ENCODE measurements at places on chromosomes 11 and 22.

DNA sequence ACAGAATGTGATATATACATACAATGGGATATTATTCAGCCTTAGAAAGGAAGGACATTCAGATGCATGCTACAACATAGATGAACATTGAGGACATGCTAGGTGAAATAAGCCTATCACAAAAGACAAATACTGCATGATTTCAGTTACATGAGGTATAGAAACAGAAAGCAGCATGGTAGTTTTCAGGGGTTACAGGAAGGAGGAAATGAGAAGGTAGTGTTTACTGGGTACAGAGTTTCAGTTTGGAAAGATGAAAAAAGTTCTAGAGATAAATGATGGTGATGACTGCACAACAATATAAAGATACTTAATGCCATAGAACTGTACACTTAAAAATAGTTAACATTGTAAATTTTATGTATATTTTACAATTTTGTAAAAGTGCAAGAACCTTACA lies 266.7 kb upstream of the C11orf87 start:
- no peak for DNase-seq

- no peak for DNase-seq
These were observed 11.9 kb upstream of the TESMIN start for GRCh38 chr11:68763181-68763721.

GRCh38 chr11:85672105-85672902 lies 7.4 kb upstream of the CREBZF start:
- no peak for DNase-seq

GRCh38 chr11:122659676-122660554 lies 4.4 kb downstream of the UBASH3B start:
- no peak for DNase-seq

- DNase-seq: no peak
These were observed 16.8 kb downstream of the TPST2 start for GRCh38 chr22:26573026-26573662.

DNA sequence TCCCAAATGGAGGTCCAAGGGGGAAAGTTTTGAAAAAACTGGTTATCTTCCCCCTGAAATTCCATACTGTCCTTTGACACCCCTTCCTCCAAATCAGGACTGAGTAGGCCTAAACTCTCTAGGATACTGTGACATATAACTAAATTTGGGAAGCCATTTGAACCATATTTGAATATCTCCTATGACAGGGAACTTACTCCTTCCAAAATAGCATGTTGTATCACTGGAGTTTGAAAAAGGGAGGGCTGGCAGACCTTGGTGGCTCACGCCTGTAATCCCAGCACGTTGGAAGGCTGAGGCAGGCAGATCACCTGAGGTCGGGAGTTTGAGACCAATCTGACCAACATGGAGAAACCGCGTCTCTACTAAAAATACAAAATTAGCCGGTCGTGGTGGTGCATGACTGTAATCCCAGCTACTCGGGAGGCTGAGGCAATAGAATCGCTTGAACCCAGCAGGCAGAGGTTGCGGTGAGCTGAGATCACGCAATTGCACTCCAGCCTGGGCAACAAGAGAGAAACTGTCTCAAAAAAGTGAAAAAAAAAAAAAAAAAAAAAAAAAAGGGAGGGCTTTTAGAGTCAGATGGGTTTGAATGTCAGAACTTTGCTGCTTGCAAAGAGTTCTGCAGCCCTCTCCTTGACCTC lies 42.4 kb downstream of the PIK3C2A start:
- no peak for DNase-seq

DNA sequence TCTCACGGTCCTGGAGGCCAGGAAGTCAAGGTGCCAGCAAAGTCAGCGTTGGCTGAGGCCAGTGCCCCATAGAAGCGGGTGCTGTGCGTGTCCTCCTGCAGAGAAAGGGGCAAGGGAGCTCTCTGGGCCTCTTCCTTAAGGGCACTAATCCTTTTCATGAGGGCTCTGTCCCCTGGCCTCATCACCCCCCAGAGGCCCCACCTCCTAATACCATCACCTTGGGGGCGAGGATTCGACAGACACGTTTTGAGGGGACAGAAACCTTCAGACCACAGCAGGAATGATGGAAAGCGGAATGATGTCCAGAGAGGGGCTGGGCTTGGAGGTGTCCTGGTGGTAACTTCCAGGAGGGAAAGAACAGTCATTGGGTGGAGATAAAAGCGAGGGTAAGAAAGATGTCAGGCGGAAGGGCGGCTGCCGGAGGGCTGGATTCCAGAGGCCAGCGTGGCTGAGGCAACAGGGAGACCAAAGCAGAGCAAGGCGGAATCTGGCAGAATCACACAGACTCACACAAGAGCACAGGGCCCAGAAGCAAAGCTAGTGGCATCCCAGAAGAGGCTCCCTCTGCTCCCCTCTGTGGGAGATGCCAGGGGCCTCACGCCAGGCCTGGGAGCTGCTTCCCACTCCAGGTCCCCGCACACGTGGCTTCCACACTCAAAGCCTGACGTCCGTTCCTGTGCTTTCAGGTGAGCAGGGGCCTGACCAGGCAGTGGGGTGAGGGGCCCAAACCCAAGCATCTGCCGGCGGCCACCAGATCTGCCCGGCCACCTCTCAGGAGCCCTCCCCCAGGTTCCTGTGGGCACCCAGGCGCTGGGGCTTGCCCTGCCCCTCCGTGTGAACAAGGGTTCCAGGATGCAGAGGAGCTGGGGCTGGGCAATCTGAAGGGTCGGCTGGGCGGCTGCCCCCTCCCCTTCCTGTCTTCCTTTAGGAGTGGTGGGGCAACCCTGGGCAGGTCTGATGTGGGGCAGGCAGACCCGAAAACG lies 784.5 kb downstream of the BRD1 start:
- DNase-seq: no peak

GRCh38 chr22:27452922-27453321 lies 348.6 kb downstream of the MN1 start:
- no peak for DNase-seq

GRCh38 chr22:48665311-48665995 lies 1162.2 kb downstream of the BRD1 start:
- DNase-seq: no peak

GRCh38 chr22:23260645-23261581 lies 80.6 kb downstream of the BCR start:
- no peak for DNase-seq

DNA sequence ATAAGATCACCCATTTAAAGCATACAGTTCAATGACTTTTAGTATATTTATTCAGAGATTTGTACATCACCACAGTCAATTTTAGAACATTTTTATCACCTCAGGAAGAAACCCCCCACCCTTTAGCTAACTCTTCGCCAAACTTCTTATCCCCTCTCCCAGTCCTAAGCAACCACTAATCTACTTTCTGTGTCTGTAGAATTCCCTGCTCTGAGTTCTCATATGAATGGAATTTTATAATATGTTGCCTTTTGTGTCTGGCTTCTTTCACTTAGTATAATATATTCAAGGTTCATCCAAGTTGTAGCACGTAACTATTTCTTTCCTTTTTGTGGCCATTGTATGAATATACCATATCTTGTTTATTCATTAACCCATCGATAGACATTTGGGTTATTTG lies 3.6 kb downstream of the ANKRD13D start:
- no peak for DNase-seq

GRCh38 chr11:18624161-18624560 lies 10.0 kb downstream of the SPTY2D1 start:
- no peak for DNase-seq

DNA sequence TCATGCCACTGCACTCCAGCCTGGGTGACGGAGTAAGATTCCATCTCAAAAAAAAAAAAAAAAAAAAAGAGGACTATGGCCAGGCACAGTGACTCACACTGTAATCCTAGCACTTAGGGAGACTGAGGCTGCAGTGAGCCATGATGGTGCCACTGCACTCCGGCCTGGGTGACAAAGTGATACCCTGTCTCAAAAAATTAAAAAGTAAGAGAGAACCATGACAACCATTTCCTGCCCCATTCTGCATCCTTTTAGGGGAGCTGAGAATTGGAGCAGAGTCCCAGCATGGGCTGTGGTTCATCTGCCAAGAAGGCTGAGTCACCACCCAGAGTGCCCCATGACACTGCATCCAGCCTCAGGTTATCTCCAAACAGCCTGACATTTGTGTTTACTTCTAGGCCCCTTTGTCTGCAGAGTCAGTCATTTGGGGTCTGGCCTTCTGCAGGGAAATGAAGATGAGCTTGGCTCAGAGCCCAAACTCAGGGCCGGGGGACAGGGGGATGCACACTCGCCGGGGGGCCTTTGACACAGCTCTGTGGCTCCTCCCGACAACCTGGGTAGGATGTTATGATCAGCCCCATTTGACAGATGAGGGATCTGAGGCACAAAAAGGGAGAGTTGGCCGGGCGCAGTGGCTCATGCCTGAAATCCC lies 4.7 kb downstream of the CSDC2 start:
- DNase-seq: no peak

DNA sequence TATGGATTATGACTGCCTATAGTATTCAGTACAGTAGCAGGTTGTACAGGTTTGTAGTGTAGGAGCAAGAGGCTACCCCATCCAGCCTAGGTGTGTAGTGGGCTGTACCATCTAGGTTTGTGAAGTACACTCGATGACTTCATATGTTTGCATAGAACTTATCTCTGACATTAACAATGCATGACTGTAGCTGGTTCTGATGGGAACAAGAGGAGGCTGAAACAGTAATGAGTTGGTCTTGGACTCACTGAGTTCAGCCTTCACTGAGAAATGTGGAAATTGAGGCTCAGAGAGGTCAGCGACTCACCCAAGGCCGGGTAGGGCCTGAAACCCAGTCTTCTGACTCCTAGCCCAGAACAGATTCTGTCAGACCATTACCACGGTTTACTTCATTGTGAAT lies 13.0 kb downstream of the MYO7A start:
- peak; percentile 42 for DNase-seq

- DNase-seq: no peak
These were observed 152.0 kb upstream of the TENM4 start for GRCh38 chr11:79592824-79593223.

DNA sequence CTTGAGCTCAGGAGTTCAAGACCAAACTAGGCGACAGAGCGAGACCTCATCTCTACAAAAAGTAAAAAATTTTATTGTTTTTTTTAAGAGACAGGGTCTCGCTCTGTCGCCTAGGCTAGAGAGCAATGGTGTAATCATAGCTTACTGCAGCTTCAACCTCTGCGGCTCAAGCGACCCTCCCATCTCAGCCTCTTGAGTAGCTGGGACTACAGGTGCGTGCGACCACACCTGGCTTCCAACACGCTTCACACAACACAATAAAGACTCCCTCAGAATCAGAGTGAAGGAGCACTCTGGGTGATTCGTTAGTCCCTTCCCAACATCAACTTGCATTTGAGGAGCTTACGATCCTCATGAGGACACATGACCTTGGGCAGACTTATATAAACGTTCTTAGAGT lies 79.5 kb upstream of the APOA1 start:
- DNase-seq: no peak

- DNase-seq: no peak
These were observed 3.2 kb downstream of the TAF6L start for GRCh38 chr11:62774407-62774806.

DNA sequence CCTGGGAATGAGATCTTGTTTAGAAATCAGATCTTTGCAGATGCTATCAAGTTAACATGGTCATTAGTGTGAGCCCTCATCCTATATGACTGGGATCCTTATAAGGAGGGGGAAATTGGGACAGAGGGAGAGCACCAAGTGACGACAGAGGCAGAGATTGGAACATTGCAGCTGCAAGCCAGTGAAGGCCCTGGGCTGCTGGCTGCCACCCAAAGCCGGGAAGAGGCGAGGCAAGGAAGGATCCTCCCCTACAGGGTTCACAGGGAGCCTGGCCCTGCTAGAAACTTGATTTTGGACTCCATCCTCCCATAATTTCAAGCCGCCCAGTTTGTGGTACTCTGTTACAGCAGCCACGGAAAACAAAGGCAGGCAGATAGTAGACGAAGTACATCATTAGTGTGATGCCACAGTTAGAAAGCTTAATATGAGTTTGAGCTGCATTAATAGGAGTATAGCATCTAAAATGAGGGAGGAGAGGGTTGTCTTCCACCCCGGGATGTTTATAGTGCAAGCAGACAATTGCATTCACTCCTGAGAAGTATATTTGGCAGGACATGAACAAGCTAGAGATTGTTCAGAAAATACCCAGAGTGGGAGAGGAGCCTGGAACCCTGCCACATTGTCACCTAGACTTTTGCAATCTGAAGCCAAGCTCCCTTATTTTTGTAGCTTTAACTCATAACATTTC lies 56.8 kb upstream of the CLMP start:
- DNase-seq: no peak

GRCh38 chr11:15468466-15468865 lies 353.7 kb downstream of the INSC start:
- no peak for DNase-seq

DNA sequence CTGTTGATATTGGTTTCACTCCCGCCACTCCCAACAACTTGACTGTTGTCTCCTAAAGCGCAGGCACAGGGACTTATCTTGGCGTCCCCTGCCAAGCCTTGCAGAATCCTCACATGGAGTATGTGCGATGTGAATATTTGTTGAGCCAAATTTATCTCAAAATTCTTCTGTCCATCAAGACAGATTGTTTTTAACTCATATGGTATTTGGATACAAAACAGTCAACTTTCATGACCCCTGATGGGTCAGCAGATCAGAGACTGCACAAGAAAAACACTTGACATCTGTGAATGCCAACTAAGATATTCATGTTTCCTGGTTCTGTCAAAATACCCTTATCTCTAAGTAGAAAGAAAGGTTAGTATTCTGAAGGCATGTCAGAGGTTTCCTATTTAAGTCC lies 221.7 kb upstream of the BLID start:
- DNase-seq: no peak

- no peak for DNase-seq
These were observed 11.3 kb upstream of the CCDC81 start for GRCh38 chr11:86363424-86363823.

- DNase-seq: no peak
These were observed 288.8 kb upstream of the C11orf87 start for GRCh38 chr11:109133159-109133558.
